NCI-H226 (cell line): ENCODE measurements at places on chromosomes 4 and X.
A peak's percentile ranks its signal among the peaks of the same experiment; 100 is the strongest.

GRCh38 chr4:833156-833555 lies 7.2 kb upstream of the CPLX1 start:
- no peak for DNase-seq

DNA sequence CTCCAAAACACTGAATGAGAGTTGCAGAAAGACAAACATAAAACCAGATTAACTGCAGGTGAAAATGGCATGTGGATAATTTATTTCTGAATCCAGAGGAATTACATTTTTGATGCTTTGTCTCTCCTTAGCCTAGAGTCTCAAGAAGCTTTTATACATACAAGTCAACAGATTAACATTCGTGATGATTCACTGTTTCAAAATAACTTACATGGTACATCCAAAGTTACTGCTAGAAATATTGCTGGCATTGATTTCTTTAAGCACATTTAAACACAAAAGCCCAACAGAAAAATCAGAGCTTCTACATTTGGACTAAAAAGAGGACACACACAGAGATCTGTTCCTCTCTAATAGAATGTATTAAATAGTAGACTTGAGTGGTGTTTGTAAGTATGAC lies 105.6 kb downstream of the AMELX start:
- no peak for DNase-seq

DNA sequence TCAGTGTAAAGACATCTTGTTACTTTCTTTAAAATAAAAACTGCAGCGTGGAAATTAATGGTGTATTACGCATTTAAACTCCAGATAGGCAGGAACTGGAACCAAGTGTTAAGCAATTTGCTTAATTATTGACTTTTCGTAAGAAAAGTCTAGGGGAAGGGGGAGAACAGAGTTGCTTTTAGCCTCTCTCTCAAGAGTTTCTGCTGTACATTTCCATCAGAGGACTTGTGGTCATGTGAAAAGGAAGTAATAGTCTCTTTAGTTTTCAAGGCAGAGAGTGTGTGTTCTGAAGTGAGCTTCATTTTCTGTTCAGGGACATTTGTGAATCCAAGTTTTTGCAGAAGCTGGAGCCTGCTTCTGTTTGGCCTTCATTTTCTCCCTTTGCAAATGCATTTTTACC lies 127.2 kb downstream of the UBE2K start:
- DNase-seq: no peak

- no peak for DNase-seq
These were observed 68.4 kb downstream of the TAPT1 start for GRCh38 chr4:16157609-16158503.

GRCh38 chr4:147371661-147372060 lies 109.2 kb upstream of the EDNRA start:
- peak; percentile 9 for DNase-seq

GRCh38 chrX:123324625-123325024 lies 140.5 kb downstream of the GRIA3 start:
- DNase-seq: no peak

DNA sequence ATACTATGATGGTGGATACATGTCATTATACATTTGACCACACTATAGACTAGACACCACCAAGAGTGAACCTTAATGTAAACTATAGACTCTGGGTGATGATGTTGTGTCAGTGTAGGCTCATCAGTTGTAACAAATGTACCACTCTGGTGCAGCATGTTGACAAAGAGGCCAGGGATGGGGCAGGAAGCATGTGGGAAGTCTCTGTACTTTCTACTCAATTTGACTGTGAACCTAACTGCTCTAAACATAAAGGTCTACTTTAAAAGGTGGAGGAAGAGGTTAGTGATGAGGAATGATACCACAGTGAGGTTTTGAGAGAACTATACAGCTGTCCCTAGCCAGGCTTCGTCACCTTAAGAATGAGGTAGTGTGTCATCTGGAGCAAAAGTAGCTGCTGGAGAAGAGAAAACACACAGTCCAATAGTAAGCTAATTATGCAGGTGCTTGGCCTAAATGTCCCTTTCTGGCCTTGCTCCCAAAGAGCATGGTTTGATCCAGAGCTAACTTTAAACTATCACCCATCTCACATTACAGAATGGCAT lies 38.4 kb downstream of the GRSF1 start:
- no peak for DNase-seq

DNA sequence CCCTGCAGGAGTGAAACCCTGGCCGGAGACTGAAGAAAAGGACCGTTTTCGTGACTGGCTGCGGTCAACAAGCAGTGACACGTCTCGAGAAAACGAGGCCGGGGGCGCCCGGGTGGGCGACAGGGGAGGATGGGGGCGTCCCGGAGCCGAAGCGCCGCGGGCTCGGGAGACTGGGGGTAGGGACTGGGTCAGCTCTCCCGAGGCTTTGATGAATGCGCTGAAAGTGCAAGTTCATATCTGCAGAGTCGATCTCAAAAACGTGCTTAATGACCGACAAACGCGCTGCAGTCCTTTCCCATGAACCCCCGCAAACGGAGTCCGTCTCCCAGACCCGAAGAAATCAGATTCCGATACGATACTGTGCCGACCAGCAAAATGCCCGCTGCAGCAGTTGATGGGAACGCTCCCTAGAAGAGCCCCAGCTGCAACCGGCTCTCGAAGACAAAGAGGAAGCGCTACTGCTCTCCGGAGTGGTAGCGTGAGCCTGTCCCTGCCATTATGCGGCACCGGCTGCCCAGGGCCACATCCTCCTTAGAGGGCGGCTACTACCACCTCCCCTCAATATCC lies 806 bp upstream of the CD99L2 start:
- DNase-seq: no peak

DNA sequence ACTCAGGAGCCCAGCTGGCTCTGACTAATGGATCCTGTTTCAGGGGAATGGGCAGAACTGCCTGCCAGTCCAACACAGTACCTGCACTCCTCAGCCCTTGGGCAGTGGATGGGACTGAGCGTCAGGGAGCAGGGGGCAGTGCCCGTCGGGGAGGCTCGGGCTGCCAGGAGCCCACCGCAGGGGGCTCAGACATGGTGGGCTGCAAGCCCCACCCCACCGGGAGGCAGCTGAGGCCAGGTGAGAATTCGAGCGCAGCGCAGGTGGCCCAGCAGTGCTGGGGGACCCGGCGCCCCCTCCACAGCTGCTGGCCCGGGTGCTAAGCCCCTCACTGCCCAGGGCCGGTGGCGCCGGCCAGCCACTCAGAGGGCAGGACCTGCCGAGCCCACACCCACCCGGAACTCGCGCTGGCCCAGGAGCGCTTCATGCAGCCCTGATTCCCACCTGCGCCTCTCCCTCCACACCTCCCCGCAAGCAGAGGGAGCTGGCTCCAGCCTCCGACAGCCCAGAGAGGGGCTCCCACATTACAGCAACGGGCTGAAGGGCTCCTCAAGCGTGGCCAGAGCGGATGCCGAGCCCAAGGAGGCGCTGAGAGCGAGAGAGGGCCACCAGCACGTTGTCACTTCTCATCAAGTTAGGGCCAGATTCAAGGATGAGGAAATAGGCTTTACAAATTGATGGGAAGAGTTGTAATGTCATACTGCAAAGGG lies 668.8 kb downstream of the GALNTL6 start:
- DNase-seq: no peak

- peak; percentile 26 for DNase-seq
These were observed 23.6 kb upstream of the TBC1D14 start for GRCh38 chr4:6885953-6886557.

- peak; percentile 5 for DNase-seq
These were observed 4.8 kb downstream of the ELK1 start for GRCh38 chrX:47645530-47645929.

DNA sequence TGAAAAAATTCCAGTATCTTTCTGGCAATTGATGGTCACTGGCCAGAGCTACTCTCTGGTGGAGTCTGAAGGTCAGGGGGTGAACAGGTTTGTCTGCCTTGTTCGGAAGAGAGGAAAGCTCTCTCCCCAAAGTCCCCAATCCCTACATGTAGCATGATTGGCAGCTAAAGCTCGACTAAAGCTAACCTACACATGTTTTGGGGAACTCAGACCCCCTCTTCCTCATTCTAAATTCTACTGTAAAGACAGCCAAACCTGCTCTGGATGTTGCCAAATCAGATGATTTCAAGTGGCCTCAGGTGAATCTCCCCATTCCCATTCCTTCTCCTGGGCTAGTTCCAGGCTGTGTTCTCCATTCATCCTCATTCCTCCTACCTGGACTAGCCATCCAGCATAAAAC lies 84.1 kb downstream of the MSN start:
- no peak for DNase-seq

DNA sequence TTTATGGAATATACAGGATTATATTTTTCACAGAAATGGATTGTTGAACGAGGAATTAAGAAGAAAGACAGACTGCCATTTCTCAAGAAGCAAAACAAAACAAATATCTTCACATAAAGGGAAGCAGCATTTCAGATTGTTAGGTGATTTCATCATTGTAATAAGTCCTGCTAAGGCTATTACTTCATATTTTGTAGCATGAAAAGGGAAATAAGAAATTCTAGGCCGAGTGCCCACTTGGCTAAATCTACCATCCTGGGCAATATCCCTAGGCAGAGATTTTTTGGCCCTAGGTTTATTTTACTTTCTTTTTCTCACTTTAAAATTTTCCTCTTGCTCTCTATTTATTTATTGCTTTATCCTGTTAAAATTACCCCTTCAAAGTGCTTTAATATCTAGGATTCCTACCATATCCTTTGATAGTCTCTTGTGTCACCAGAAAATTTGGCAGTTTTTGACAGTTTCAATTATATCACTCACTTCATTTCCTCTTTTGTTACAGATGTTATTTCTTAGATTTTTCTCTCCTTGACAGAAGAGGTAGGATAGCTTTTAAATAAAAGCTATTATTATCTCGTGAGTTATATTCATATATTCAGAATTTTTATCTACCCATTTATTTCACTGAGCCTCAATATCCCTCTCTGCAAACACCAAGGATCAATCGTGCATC lies 142.3 kb downstream of the PDGFC start:
- DNase-seq: peak; percentile 55

DNA sequence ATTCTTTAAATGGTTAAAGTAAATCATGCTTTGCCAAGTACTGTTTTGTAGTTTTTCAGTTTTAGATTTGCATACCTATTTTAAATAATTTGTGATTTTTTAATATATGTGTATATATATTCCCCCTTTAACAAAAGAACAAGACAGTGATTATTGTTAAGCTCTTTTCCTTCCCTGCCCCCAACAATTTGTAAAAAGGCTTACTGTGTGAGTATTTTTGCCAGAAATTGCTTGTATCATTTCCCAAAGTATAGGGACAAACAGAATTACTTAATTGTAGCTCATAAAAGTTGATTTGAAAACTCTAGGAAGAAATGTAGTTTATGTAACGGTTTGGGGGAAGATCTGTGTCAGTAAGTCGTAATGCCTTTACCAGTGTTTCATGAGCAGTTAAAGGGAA lies 19.0 kb downstream of the CPEB2 start:
- DNase-seq: no peak

DNA sequence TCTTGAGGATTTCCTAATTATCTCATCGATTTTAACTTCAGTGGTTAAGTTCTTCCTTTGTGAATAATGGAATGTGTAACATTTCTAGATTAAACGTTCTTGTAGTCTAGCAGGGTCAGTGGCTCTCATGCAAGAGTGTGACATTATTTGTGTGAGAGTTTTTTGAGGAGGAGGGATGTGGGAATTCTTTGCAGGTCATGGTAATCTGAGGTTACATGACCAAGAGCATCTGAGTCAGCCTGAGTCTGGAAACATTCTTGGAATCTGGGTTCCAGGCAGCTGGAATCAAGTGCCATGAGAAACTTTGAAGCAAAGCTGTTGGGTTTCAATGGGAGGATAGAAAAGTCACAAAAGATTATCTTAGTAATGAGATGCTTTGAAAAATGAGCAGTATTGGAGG lies 49.5 kb downstream of the GK start:
- DNase-seq: peak; percentile 29

DNA sequence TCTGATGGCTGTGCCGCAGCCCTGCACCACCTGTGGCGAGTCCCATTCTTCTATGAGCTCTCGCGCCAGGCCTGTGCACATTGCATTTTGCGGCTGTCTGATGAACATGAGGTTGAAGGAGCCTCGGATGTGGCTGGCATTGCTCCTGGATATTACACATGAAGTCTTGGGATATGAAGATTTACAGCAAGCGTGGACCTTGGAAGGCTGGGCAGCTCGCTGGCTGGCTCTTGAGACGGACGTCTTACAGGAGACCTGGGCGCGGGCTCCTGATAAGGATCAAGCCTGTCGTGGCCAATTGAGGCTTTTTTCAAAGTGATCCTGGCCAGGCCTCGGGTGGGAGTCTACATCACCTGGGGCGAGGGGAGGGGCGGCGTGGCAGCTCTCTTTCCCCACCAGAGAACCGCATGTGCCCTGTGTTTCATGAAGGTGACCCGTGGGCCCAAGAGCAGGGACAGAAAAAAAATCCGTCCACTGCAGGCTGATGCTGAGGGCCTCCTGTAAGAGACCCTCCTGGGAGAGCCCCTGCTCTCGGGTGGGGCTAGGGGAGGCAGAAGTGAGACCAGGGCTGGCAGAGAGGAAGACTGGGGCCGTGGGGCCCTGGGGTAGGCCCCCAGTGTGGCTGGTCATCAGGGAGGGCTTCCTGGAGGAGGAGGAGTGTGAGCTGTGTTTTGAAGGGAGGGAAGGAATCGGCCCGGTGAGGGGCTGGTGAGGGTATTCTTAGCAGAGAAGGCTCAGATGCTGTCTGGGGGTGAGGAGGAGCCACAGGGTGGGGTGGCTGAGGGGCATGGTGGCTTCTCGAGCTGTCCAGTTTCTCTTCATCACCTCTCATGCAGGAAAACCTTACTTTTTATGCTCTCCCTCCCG lies 23.6 kb downstream of the CPZ start:
- no peak for DNase-seq

DNA sequence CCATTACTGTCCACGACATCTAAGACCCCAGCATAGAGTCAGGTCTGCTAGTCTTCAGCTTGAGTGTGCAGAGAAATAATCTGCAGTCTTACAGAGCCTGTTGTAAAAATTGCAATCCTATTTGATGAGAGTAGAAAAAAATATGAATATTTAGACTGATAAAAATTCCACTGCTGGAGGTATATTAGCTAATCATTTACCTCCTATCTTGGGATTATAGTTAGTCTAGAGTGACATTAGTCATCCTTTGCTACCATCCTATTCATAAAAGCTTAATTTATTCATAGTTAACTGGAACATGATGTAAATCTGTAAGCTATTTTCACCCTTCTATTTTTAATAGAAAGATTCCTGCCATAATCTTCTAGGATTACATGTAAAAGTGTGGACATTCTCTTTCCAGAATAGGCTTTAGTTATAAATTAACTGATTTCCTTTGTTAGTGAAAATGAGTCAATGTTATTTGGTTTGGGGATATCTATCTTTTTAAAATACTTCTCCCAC lies 26.7 kb downstream of the C4orf54 start:
- DNase-seq: no peak

DNA sequence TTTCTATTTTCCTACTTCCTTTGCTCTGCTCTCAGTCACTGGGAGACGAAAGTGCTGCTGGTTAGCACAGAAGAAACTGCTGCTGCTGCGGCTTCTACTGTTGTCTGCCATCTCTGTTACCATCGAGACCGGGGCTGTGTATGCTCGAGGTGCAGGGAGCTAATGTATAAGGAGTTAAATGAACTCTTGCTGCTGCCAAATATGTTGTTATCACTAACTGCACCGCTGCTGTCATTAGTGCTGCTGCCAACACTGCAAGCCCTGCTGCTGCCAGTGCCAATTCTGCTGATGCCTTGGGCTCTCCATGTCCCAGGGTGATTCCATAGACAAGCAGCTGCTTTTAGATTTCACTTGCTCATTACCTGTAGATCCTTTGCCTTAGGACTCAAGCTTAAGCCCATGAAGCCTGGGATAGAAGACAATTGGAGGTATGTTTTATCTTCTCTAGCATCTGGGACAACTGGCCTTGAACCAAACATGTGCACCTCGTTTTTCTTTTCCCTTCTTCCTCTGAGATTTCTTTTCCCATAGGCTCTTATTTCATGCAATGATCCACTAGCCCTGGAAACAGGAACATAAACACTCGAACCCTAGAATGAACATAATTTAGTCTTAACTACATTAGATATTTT lies 107.8 kb downstream of the CCSER1 start:
- no peak for DNase-seq
